ENCODE measurements at places on chromosomes 3 and 15. TPM values are rescaled to one million over a fixed set of nuclear protein-coding genes. Genes with fewer than 3 reads are reported as not detected.

Gene SOX2
- total RNA-seq, result 110 TPM

DNA sequence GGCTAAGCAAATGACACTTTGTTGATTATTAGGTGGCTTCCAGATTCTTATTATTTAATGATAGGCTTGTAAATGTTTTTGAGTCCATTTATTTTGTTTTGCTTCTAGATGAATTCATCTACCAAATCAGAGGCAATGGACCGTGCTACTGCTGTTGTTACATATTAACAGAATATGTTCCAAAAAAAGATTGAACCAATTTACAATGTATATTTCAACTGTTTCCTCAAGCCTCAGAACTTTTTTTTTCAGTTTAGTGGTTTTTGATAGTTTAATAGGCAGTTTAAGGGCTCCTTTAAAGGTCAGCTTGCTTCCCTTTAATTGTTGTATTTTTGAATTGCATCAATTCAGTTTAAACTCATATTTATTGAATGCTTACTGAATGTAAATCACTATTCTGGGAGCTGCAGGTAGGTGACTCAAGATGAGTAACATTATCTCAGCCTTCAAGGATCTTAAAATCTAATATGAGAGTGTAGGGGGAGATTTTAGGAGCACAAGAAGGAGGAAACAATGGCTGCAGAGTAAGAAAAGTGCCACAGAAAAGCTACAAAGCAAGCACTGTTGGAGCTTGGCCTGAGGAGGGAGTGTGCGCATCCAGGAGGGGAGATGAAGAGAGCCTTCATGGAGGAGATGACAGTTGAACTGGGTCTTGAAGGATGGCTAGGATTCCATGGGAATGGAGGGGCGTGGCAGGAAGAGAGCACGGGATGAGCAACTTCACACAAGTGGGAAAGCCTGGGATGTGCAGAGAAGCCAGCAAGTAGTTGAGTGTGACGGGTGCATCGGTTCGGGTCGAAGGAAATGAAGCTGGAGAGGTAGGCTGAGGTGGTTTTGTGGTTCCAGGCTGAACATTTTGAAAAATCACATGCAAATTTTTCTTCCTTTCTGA is 14.7 kb downstream of the MAP2K1 start:
- no peak for DNase-seq

Gene GPR15
- total RNA-seq, result not detected

GRCh38 chr3:179297971-179298725 is 24.7 kb upstream of the ZNF639 start:
- DNase-seq, result no peak

GRCh38 chr3:184236033-184236410 is 6.6 kb downstream of the VWA5B2 start:
- no peak for DNase-seq

GRCh38 chr15:94769089-94769488 is 537.7 kb downstream of the MCTP2 start:
- no peak for DNase-seq

Gene ST3GAL6
- total RNA-seq, result 17.9 TPM

DNA sequence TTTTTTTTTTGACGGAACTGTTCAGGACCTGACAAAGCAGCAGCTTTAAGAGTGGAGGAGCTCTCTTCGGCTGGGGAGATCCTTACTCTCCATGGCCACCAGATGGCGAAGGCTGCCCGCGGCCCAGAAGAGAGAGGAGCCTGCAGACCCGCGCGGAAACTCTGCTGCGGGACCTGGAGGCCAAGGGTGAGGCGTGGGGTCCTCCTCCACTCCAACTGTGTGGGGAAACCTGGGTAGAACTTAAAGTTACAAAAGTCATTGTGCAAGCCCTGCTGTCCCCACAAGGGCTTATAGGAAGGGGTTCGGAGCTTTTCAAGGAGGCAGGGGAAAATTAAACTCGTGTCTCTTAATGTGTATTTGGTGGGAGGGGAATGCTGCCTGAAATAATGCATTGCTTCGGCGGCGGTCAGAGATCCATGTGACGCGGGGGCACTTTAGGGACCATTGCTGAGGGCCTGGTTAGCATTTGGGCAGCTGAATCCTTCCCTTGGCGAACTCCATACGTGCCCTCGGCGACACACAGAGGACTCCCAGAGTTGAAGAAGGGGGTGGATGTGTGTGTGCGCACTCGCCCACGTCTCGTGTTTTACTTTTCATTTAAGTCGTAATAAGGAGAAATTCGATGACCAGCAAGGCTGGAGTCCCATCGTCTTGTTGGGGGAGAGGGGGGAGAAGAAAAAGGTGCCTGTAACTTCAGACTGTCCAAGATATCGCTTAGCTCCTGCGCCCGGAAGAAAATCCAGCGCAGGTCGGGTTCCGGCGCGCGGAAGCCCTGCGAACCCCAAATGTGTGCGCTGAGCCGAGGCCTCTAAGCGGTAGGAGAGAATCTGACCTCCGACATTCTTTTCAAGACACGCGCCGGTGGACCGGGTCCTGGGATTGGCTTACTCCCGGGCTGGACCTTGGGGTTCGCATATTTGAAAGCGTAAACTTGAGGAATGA is 9.7 kb downstream of the EOMES start:
- DNase-seq, result peak; percentile 70

Gene PLSCR5
- total RNA-seq, result not detected

- no peak for DNase-seq
Observed at GRCh38 chr15:73839699-73840377, 33.5 kb upstream of the TBC1D21 start.

- DNase-seq, result no peak
Observed at GRCh38 chr15:68384451-68385239, 47.3 kb downstream of the ITGA11 start.

Gene FANCD2OS
- total RNA-seq, result not detected

Gene REC114
- not detected for total RNA-seq

Gene SAMMSON
- not detected for total RNA-seq

- DNase-seq, result no peak
Observed at GRCh38 chr3:172069478-172069877, 30.1 kb downstream of the FNDC3B start.

GRCh38 chr15:48089702-48090101 is 31.1 kb upstream of the SLC24A5 start:
- DNase-seq, result no peak

Gene FURIN
- total RNA-seq, result 15.7 TPM

Gene CKMT1B
- 1.9 TPM for total RNA-seq

DNA sequence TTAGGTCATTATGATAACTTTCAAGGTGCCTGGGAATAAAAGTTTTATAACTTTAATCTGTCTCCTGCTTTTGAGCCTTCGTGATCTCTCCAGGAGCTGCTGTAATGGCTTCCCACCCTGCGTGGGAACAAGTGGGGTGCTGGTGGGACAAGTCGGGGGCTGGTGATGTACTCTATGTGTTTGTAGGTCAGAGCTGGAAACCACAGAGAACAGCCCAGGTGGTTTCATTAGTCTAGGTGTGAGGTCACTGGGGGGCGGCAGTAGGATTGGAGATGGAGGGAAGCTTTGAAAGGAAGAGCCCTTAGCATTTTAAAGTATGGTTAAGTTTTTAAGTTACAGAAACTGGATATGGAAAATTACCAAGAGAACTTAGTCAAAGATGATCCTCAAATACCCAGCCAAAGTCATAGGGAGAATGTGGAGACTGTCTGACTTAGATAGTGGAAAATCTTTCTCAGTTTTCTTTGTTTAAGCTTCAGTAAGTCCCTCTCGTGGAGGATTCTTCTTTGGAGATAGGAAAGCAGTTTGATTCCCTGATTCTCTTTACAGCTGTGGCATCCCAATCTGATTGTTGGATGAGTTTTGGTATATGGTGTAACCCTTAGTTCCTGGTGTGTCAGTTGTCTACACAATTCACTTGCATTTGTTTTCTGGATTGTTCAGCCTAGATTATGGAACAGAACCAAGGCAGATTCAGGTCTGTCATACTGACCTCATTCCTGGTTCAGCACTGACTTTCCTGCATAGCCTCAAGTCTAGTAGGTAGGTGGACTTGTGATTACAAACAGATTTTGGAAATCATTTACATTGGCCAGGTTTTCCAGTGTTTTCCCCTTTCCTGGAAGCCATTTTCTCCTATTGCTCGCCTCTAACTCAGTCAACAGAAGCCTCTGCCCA is 115.6 kb downstream of the FNDC3B start:
- DNase-seq, result no peak

Gene SAMD7
- total RNA-seq, result not detected

DNA sequence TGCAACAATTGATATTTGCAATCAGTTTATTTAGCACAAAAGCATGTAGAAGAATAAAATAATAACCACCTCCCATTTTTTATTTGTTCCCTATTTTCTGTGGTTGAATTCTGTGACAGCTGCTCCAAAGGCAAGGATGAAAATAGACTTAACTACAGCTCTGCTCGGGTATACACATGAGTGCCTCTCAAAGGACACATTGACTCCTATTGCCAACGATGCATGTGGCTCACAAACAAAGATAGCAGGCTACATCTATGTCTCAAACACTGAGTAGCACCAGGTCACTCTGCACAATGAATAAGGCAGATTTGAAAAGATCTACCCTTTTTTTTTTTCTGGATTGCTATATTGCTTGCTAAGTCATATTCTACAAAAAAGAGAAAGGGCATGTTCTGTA is 612.9 kb downstream of the ROBO1 start:
- no peak for DNase-seq

DNA sequence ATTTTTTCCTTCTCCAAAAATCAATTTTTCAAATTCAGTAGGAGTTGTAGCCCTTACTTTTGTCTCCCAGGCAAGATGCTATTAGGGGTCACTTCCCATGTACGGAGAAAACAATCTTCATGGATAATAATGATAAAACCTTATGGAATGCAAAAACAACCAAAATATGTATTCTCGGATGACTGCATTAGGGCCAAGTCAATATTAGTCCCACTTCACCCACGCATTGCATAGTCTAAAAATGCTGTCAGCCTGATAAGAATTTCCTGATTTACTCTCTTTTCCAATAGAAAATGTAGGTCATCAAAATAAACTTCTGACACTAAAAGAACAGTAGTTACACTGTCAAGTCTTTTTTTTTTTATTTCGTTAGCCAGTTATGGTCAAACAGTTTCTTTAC is 2.7 kb downstream of the VGLL3 start:
- no peak for DNase-seq

All from neural crest cell (in vitro differentiated cells).